ENCODE measurements at places on chromosomes 13 and 19.

- no peak for DNase-seq
Measured at GRCh38 chr19:23539499-23539898, 144.2 kb upstream of the ZNF91 start.

DNA sequence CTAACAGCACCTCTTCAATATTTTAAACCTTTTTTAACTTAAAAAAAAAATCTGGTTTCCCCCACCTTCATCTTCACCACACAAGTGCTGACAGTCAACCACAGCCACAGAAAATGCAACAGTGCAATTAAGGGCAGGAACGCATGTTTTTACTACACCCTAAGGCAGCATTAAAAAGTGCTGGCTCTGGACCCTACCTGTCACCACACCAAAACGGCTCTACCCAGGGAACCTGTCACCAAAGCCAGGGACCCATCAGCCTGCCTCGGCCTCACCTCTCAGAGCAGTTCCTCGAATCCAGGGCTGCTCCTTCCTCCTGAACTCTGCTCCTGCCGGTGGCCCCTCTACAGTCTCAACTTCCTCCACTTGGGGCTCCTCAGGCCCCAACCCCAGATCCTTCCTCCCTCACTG is 22.5 kb upstream of the SLC35E1 start:
- no peak for DNase-seq

GRCh38 chr13:74040200-74040599 is 94.0 kb downstream of the KLF12 start:
- DNase-seq = no peak

DNA sequence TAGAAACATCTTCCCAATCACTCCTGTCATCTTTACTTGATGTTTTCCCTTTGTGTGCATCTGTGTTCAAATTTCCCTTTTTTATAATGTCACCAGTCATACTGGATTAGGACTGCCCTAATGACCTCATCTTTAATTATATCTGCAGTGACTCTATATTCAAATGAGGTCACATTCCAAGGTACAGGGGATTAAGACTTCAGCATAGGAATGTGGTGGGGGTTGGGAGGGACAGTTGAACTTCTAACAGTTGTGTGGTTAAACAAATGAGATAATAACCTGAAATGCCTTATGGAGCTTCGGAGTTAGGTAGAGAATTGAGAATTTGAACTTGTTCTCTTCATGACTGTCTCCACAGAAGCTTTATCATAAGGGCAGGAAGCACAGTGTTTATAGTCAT is 23.0 kb downstream of the PAN3 start:
- no peak for DNase-seq

GRCh38 chr19:29893606-29894284 is 48.3 kb upstream of the URI1 start:
- DNase-seq = no peak

DNA sequence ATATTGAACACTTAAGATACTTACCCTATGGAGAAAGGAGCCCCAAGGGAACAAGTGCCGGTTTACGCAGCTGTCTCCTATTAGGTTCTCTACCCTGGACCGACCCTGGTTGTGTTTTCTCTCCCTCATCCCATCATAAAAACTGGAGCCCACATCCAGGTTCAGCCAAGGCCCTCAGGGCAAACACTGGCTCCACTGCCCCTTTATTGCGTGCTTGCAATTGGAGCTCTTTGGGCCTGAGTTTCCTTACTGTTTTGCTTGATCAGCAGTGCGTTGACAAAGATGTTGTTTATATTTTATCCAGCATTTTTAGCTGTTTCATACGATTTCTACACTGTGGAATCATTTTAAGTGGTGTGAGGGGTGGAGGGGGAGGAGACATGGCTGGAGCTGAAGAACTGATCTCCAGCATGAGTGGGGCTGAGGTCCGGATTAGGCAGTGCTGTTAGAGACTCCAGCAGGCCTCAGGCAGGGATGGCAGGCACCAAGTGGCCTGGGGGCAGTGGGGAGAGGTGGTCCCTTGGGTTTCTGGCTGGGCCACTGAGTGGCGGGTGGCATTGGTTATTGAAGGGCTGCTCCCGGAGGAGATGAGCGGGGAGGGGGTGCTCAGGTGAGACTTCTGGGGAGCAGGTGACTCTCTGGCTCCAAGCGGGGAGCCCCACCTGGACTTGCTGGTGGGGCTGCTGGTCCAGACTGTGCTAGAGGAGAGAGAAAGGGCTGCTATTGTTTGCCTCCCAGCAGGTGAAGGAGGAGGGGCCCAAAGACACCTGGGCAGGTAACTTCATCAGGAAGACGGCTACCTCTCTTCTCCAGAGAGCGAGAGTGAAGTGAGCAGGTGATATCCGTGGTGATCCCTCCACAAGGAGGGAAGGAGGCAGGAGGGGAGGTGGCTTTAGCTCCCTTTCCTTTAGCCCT is 62.4 kb upstream of the RNF113B start:
- DNase-seq = no peak

All from stimulated activated CD8-positive, alpha-beta memory T cell treated with anti-CD3 and anti-CD28 coated beads, Interleukin-4, amount 100 ng/mL, for 1 hour (primary cell).